ENCODE measurements at places on chromosomes 3 and 15.

- peak; percentile 92 for DNase-seq
Measured at GRCh38 chr15:63291507-63291906, 14.1 kb downstream of the APH1B start.

- no peak for DNase-seq
Measured at GRCh38 chr15:38874464-38874863, 309.9 kb upstream of the RASGRP1 start.

DNA sequence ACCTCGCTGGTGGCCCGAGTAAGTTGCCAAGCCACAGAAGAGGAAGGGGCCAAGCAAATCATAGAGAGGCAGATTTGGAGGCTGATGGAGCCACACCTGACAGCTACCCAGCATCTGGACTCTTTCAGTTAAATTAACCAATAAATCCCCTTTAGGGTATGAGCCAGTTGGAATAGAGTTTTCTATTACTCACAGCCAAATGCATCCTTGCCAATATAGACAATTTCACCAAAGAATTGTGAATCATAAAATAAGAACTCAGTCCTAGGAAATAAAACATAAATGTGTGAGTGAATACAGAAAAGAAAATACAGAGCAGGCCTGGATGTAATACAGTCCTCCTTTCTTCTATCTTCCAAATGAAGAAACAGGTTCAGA, 161.6 kb upstream of the ANKRD28 start:
- peak; percentile 32 for DNase-seq

- DNase-seq: no peak
Measured at GRCh38 chr3:61422945-61423673, 138.3 kb upstream of the PTPRG start.

- DNase-seq: peak; percentile 87
Measured at GRCh38 chr3:49813497-49814174, at the start of gene UBA7. UBA7 (minus strand) TSS chr3:49813953; CDS start chr3:49813787, 166 bp downstream.

- no peak for DNase-seq
Measured at GRCh38 chr3:24734019-24734418, 239.4 kb upstream of the THRB start.

DNA sequence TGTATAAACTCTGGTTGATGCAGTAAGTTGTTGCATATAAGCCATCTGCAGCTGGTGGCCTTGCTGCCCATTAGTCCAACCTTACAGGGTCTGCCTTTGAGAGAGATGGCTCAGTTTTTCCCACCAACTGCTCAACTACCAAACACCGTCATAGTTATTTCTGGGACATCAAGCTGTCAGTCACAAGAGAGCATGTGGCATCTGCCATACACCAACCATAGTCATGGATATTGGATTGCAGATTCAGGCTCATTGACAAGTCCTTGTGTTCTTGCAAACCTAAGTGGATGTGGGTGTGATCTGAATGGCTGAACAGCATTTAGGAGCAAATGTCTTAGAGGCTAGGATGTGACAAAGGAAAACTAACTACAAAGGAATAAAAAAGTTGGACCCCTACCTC, 137.6 kb downstream of the ADAMTS17 start:
- DNase-seq: no peak

- peak; percentile 71 for DNase-seq
Measured at GRCh38 chr3:168094877-168095610, 680 bp downstream of the GOLIM4 start.

- no peak for DNase-seq
Measured at GRCh38 chr3:24174614-24175013, 229.5 kb downstream of the NR1D2 start.

DNA sequence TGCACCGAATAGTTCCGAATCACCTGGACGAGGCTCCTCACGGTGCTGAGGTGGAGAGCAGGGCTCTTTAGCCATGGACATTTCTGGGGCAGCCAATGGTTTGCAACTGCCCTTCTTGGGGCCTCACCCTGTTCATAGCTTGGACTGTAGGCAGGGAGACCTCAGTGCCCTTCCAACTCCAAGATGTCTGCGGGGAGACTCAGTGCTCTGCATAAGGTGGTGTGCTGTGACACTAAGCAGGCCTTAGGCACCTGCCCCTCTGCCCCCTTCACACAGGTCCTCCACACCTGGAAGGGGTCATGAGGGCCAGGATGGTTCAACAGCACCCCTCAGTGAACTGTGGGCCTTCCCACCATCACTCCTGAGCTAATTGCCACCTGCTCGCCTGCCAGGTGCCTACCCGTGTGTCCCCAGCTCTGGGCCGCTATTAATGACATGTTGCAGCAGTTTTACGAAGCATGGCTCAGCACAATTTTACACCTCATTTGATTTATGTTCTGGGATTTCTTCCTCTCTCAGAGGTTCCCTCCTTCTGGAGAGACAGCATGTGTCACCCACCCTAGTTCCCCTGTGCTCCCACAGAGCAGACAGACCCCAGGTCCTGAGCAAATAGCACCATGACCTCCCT, 101.2 kb upstream of the SMAD3 start:
- DNase-seq: no peak

- DNase-seq: peak; percentile 93
Measured at GRCh38 chr15:63501256-63502089, 2.9 kb upstream of the USP3 start.

All from fibroblast of lung (primary cell).